ENCODE measurements at places on chromosomes 13 and 19. TPM values are rescaled to one million over a fixed set of nuclear protein-coding genes. Genes with fewer than 3 reads are reported as not detected.
A peak's percentile ranks its signal among the peaks of the same experiment; 100 is the strongest.

DNA sequence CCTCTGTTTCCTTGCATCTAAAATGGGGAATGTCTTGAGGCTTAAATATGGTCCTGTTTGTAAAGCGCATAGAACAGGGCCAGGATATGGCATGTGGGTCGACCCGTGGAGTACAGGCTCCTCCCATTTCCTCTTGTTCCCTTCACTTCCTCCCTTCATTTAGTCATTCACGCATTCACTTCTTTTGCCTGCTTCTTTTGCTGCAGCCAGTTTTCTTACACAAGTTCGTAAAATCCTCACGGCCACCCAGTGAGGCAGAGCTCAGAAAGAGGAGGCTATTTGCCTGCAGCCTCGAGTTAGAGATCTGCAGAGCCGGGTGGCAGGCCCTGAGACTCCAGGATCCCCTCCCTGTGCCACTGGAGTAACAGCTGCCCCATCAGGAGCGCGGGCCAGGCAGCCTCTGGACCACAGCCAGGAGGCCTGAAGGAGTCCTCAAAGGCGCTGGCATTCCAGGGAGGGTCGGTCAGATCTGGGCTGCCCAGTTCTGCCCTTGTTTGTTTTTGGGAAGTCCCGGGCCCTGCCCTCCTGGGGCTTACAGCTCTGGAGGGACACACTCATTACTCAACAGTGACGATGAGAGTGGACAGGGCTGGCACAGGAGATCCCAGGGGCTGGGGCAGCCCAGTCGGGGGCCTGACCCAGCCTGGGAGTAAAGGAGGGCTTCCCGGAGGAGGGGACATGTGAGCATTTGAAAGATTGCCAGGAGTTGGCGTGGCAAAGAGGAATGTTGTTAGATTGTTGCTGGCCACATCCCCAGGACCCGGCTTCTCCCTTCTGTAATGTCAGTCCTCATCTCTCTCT lies 4.6 kb downstream of the PPP5C start:
- DNase-seq = peak; percentile 90

- DNase-seq = no peak
Measured at GRCh38 chr13:50104493-50104892, 89.2 kb downstream of the KCNRG start.

- DNase-seq = no peak
Measured at GRCh38 chr13:40656358-40656757, 10.1 kb downstream of the FOXO1 start.

GRCh38 chr19:21934593-21934992 lies 76.2 kb downstream of the ZNF208 start:
- DNase-seq = no peak

GRCh38 chr19:45469945-45470761 lies 2.4 kb downstream of the FOSB start:
- DNase-seq = no peak

GRCh38 chr19:56727677-56728076 lies 56.1 kb upstream of the ZNF835 start:
- DNase-seq = peak; percentile 43

GRCh38 chr19:3707868-3708206 lies 347 bp upstream of the TJP3 start:
- DNase-seq = no peak

DNA sequence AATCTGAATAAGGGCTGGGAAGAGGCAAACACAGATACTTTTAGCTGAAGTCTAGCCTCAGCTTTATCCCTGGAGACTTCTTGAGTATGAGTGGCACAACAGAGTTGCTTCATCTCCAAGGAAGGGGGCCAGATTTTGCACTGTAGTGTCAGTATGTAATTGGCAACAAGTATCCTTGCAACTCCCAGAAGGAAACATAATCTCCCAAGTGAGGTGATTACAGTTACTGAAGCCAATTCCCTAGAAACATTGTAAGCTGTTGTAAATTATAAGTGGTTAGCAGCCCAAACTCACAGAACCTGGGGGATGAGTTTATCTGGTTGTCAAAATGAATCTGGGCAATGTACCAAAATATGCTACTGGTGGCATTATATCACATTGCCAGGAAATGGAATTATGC lies 2065.7 kb upstream of the PCDH20 start:
- peak; percentile 8 for DNase-seq

- DNase-seq = no peak
Measured at GRCh38 chr13:20514866-20515265, 10.8 kb downstream of the CRYL1 start.

DNA sequence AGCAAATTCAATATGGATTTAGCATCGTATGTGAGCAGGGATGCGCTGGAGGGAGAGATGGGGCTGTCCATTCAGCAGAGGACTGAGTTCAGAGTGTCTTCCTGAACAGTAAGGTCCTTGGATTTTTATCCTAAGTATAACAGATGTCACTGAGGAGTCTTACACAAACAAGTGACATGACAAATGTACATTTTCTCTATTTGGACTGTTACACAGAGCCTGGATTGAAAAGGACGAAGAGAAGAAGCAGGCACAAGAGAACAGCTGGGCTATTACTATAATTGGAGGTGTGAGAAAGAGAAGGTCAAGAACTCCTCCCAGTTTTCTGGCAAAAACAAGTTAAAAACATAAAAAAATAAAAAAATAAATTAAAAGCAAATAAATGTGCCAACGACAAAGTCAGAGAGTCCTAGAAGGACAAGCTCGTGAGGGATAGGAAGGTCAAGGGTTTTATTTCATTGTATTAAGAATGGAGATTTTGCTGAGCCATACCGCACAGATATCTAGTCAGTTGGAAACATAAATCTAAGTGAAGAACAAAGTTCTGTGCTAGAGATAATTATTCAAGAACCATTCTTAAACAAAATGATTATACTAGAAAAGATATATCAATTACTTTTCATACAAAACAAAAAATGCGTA lies 1186.3 kb downstream of the EFNB2 start:
- no peak for DNase-seq

DNA sequence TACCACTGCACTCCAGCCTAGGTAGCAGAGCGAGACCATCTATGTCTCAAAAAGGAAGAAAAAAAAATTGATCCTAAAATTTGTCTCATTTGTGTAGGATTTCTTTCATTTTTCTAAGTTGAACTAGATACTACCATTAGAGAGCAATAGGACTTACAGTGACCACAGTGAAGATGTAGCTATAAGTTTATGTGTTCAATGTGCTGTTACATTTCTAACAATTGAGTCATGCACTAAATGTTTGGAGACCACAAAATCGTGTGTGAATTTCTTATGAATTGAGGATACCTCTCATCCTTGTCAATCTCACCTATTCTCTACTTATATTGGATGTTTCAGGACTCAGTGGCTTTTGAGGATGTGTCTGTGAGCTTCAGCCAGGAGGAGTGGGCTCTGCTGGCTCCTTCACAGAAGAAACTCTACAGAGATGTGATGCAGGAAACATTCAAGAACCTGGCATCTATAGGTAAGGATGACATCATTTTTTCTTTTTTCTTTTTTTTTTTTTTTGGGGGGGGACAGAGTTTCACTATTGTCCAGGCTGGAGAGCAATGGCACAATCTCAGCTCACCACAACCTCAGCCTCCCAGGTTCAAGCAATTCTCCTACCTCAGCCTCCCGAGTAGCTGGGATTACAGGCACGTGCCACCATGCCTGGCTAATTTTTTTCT lies 12.8 kb downstream of the ZNF791 start:
- DNase-seq = no peak

Gene WDR88
- not detected for total RNA-seq

Gene MYBPC2
- total RNA-seq = 59.5 TPM

Gene ZGLP1
- total RNA-seq = 1.2 TPM

Gene ZNF829
- 5.4 TPM for total RNA-seq

Gene SCN1B
- total RNA-seq = 12.9 TPM

Data from tongue (tissue), 3 donors.